ENCODE measurements at places on chromosomes 3 and 15.

DNA sequence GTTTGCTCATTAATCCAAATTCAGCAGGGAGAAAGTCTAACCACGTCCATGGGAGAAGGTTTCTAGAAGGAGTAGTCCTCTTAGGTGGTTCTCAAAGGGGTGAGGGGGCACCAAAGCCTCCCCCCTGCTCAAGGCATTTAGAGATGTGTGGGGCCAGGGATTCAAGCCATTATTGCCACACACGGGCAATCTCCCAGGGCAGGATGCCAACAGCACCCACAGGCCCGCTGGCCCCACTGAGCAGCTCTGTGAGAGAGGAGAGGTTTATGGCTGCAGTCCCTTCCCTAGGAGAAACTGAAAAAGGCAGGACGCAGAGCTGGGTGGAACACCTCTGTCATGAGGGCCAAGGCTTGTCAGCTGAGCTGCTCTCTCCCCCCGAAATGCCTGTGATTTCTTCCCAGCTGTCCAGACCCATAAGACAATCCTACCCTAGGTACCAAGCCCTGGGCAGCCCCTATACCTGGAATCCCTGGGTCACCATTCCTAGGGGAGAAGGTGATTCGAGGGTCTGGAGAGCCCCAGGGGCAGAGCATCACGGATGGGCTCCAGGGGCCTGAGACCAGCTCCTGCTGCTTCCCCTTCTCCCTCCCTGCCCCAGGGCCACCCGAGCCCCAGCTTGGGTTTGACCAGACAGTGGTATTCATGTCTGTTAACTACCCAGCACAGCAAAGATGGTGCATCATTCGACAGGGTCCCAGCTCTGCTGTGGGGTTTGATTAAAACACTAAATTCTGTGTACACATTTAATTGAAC, 39.0 kb downstream of the WHAMM start:
- H3K4me1 ChIP-seq, result no peaks in the 10 kb centered on the region
- no peak overlapping the region for H3K27ac ChIP-seq
- H3K27me3 ChIP-seq, result no peaks in the 10 kb centered on the region
- H3K36me3 ChIP-seq, result no peaks in the 10 kb centered on the region

DNA sequence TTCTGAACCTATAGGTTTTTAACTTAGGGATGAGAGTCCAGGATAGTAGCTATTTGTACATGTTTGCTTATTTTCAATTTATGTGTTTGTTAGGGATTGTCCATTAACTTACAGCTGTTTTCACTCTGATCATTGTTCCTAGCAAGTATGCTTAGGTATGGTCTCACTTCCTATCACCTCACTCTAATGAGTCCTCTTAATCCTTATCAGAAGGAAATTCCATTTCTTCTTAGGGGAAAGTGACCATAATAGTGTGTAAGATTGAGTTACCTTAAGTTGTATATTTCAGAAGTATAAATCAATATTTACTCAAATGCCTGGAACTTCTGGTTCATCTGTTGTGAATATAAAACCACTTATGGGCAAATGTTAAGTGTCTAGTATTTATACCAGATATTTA, 53.0 kb downstream of the PIAS1 start:
- H3K4me3 ChIP-seq, result no peak overlapping the region
- H3K27ac ChIP-seq, result no peak overlapping the region
- peaks cover 2% of the 10 kb centered on the region for H3K36me3 ChIP-seq

- no peaks in the 10 kb centered on the region for H3K36me3 ChIP-seq
- no peak overlapping the region for H3K4me3 ChIP-seq
- no peaks in the 10 kb centered on the region for H3K4me1 ChIP-seq
- no peak for DNase-seq
Observed at GRCh38 chr15:57227899-57228298, 148.4 kb upstream of the CGNL1 start.

- no peak overlapping the region for H3K4me3 ChIP-seq
- H3K4me1 ChIP-seq, result no peaks in the 10 kb centered on the region
- no peak for DNase-seq
- no peaks in the 10 kb centered on the region for H3K27me3 ChIP-seq
- peaks cover 11% of the 10 kb centered on the region for H3K36me3 ChIP-seq
Observed at GRCh38 chr15:40420071-40420713, 14.6 kb downstream of the IVD start.

GRCh38 chr3:18087988-18088387, 337.2 kb downstream of the SATB1 start:
- no peaks in the 10 kb centered on the region for H3K4me1 ChIP-seq
- no peak overlapping the region for H3K4me3 ChIP-seq
- H3K27ac ChIP-seq, result no peak overlapping the region
- H3K36me3 ChIP-seq, result no peaks in the 10 kb centered on the region

- no peaks in the 10 kb centered on the region for H3K36me3 ChIP-seq
- no peak overlapping the region for H3K4me3 ChIP-seq
- H3K27me3 ChIP-seq, result no peaks in the 10 kb centered on the region
- no peak for DNase-seq
Observed at GRCh38 chr3:60048447-60048848, 998.6 kb upstream of the CFAP20DC start.

Measured in kidney (tissue), 22 donors.